Anterior cingulate cortex (tissue), 58 donors: ENCODE measurements at places on chromosomes 7 and 10.

DNA sequence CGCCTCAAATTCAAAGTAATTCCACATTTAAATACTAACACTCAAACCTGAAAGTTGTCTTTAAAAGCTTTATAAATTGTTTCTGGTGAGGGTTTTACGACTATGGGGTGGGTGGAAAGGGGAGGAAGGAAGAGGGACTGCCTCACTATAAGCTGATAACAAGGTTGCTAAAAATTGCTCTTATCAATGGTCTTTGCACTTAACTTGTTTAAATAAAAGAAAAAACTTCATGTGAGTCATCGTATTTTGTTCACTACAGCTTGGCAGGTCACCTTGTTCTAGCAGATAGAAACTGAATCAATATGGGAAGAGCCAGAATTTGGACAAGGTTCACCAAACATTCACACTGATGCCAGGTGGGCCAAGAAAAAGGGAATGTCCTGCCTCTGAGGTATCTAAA is 129.2 kb downstream of the TES start:
- DNase-seq, result no peak

DNA sequence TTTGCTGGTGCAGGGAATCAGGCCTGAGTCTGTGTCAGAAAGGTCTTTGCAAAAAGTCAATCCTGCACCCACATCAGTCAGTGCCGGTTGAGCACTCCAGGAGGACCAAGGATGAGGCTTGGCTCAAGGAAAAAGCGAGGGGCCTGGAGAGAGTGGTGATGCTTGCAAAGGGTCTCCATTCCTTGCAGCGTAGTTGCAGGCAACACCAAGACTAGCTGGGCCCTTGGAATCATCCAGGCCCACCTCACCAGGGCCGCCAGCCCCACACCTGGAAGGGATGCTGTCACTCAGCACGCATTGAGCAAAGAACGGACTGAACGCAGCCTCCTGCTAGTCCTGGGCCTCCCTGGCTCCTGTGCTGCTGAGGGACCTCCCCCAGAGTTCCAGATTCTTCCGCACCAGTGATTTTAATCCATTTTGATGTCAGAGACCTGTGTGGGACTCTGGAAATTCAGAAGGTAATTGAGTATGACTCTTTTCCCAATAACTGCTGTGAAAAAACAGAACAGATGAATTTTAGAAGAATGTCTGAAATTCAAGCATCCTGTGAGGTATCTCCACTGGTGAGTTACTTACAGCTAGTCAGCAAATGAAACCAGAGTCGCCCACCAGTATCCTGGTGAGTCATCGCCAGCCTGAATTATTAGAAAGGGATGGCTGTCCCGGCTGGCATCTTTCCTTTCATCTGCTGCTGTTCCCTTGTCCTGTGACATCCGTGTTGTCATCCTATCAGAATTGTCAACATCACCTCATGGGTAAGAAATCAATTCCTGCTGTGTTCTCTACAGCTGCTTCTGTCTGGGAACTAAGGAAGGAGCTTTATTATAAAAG is 150.8 kb upstream of the NPS start:
- DNase-seq, result no peak

GRCh38 chr7:37083311-37084096 is 359.2 kb upstream of the AOAH start:
- DNase-seq, result no peak

GRCh38 chr7:91193141-91193540 is 71.1 kb upstream of the FZD1 start:
- no peak for DNase-seq
